ENCODE measurements at places on chromosomes 5 and 9. TPM values are rescaled to one million over a fixed set of nuclear protein-coding genes. Genes with fewer than 3 reads are reported as not detected.
A peak's percentile ranks its signal among the peaks of the same experiment; 100 is the strongest.

CDX1 gene
- total RNA-seq = under 0.01 TPM

DNA sequence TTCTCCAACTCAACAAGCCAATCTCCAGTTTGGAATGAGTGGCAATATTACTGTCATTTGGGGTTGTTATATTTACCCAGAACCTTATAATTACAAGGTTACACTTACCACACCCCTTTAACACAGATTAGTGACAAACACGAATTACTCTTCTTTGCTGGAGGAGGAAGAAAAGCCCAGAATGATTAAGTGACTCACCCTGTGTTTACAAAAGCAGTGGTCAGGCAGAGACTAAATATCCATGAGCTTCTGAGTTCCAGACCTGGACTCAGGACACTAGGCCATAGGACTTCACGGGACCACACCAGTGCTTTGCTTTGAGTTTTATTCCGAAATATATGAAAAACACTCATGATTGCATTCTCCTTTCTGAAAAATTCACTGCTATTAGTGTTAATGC is 370.8 kb downstream of the TLE1 start:
- peak; percentile 76 for DNase-seq

SOHLH1 gene
- total RNA-seq = not detected

SCGB3A2 gene
- not detected for total RNA-seq

GRCh38 chr9:108283696-108284095 is 572.1 kb downstream of the ACTL7B start:
- DNase-seq = peak; percentile 61

LCN15 gene
- total RNA-seq = not detected

NUDT12 gene
- 19.9 TPM for total RNA-seq

GRCh38 chr9:2785060-2785950 is 58.6 kb downstream of the PUM3 start:
- DNase-seq = peak; percentile 48

DNA sequence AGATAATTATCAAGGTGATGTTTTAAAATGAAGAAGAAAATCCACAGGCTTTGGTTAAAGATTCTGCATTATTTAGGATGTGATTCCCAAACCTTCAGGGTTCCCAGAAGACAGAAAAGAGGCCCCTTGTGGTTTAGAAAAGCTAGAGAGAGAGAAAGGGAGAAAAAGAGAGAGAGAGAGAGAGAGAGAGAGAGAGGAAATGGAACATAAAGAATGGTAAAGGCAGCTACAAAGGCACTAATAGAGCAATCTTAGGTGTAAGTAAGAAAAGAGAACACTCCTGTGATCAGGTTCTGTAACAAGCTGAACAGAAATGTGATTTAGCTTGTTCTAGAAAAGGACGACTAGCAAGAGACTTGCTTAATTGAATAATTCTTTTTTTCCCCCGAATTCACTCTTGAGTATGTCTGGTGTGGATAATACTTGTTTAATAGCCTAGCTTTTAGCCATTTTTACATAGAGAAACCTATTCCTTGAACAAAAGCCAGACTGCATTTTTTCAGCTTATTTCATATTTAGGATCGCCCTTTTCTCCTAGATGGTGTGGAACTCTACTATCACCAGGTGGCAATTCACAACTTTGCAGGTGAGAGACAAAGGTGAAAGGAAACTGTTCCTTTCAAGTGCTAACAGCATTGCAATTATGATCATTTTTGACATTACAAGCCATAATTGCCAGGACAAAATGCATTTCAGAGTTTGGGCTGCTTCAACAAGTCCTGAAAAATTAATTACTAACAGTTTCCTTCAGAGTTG is 57.6 kb upstream of the SH3GL2 start:
- DNase-seq = no peak

Measured in fibroblast of villous mesenchyme (primary cell).